ENCODE measurements at places on chromosomes 16 and 17.

- DNase-seq, result no peak
Observed at GRCh38 chr16:10240854-10241613, 58.8 kb upstream of the GRIN2A start.

DNA sequence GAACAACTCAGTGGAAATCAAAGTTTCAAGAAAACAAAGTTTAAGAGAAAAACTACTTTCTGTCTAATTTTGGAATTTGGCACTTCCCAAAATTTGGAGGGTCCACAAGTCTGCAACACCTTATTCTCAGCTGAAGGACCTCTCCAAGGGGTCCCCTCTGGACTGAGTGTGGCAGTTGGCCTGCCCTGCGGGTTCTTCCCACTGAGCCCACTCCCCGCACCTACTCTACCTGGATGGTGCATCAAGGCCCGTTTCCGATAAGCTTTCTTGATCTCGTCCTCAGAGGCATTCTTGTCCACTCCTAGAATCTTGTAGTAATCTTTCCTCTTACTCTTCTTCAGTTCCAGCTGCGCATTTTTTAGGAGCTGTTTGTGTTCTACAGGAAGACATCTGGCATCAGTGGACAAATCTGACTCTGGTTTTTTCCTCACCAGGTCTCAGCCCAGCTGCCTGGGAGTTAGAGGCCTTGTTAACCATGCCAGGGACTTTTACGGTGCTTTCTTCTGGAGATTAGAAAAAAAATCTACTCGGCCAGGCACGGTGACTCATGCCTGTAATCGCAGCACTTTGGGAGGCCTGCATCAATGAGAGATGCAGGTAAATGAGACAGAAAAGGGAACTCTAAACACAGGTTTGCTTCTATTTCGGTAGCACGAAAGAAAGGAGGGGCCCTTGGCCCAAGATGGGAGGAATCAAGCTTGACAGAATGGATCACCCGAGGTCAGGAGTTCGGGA, 15.6 kb downstream of the CNP start:
- DNase-seq, result no peak

DNA sequence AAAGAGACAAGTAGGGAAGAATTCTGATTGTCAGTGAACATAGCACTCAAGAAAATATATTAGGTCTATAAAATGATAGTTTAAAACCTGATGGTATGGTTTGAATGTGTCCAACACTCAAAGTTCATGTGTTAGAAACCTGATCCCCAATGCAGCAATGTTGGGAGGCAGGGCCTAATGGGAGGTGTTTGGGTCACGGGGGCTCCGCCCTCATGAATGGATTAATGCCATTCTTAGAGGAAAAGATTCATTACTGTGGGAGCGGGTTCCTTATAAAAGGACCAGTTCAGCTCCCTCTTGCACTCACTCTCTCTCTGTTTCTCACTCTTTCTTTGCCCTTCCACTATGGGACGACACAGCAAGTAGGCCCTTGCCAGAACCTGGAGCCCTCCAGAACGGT, 41.5 kb upstream of the SLC47A1 start:
- no peak for DNase-seq

- no peak for DNase-seq
Observed at GRCh38 chr17:77738751-77739531, 219.6 kb upstream of the TNRC6C start.

DNA sequence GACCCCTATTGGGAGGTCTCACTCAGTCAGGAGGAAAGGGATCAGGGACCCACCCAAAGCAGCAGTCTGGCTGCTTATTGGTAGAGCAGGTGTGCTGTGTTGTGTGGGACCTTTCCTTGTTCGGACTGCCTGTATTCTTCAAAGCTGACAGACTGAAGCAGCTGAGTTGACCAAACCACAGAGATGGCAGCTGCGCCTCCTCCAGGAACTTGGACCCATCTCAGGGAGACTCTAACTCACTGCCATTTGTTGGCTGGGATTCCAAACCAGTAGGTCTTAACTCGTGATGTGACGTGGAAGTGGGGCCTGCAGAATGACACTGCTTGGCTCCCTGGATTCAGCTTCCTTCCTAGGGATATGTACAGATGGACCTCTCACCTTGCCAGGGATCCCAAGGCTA, 9.6 kb upstream of the UQCRC2 start:
- DNase-seq, result peak; percentile 36

- DNase-seq, result peak; percentile 60
Observed at GRCh38 chr16:2827374-2827791, 2.7 kb upstream of the ZG16B start.

GRCh38 chr17:78179372-78179771, 7.5 kb downstream of the TK1 start:
- no peak for DNase-seq

DNA sequence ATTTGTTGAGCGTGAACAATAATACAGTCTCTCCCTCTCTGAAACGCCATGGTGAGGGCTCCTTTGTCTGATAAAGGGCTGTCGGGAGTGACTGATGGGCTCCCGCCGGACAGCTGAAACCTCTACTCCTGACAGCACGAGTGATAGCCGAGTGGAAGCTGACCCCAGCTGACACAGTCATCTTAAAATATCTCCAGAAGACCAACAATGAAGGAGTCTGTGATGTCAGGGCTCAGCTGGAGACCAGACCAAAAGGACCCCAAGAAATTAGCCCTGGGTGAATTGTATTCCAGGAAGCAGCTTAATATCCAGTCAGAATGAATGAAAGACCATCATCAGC, 22.4 kb downstream of the CCDC182 start:
- no peak for DNase-seq

DNA sequence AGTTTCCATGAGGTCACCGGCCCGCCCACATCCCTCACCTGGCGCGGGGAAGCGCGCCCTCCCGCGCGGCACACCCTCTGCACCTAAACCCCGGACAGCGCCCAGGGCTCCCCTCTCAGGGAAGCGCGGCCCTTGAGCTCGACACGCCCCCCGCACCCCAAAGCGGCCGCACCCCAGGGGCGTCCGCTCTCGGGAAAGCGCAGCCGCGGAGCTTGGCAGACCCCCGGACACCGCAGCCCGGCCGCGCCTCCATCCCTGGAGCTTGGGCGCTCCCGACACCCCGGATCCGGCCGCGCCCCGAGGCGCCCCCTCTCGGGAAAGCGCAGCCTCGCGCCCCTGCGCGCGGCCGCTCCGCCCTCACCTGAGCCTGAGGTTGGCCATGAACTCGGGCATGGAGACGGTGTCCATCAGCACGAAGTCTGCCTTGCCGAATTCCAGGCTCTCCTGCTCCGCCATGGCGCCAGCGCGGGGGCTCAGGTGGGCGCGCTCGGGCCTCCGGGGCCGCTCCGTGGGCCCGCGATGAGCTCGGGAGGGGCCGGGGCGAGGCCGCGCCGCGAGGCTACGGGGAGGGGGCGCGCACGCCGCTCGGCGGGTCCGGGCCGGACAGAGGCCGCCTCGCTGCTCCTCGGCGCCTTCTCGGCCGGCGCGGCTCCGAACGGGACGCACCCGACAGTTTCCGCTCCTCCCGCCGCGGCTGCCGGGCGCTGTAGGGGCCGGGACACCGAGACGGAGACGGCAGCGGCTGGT, at the start of gene MYO1D:
Gene MYO1D (minus strand): TSS at position 708 of the 747 bp plus-strand sequence. CDS start 252 bp downstream, at position 456.
- peak; percentile 78 for DNase-seq

- no peak for DNase-seq
Observed at GRCh38 chr17:846901-847843, 65.0 kb downstream of the MRM3 start.

DNA sequence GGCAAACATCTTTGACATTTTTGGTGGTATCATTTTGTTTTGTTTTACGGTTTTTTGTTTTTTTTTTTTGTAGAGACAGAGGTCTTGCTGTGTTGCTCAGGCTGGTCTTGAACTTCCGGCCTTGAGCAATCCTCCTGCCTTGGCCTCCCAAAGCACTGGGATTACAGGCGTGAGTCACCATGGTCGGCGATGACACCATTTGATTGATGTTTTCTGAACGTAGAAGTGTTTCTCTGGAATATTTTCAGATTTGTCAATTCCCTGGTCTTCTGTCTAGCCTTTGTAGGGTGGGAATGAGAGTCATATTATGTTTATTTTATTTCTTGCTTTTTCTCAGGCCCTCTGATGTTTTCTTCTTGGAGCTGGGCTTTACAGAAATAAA, 32.2 kb upstream of the BRD7 start:
- DNase-seq, result no peak

DNA sequence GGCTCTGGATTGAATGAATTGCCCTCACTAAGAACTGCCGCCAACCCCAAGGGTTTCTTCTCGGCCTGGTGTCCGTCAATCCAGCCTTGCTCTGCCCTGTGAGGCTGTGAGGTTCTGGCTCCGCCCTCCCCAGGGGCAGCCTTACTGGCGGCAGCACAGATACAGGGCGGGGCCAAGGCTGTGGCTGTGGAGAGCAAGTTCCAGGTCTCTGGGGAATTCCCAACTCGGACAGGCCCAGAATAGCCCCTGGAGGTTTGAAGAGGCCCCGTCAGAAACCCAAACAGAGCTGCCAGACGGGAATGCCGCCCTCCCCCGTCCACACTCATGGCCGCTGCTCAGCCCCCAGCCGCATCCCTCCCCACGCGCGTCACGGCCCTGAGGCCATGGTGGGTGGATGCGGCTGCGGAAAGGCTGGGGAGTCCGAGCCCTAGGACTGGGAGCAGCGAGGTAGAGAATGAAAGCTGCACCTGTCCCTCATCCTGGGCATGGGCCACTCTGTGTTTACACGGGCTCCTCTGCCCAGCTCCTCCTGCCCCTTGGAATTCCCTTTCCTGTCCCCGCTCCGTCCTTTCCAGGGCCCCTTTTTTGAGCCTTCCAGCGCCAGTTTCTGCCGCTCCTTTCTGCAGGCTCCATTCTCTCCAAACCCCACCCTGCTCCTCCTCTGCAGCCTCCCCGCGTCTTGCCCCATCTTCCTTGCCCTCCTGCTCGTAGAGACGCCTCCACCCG, 660 bp upstream of the PRRT2 start:
- DNase-seq, result peak; percentile 98

DNA sequence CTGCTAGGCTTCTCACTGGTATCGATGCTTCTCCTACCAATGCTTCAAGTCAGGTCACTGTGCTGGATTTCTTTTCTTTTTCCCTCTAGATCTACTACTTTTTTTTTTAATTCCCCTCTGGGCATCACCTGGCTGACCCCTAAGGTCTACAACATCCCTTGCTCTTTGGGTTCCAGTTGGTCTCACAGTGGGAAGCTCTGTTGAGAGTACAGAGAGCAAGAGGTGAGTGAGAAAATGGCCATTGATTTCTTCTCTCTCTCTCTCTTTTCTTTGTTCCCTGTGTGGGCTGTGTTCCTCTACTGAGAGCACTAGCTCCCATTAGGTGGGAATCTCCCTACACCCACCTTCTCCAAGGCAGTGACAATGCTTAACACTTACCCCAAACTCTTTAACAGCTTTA, 413.4 kb downstream of the KCNJ2 start:
- no peak for DNase-seq

DNA sequence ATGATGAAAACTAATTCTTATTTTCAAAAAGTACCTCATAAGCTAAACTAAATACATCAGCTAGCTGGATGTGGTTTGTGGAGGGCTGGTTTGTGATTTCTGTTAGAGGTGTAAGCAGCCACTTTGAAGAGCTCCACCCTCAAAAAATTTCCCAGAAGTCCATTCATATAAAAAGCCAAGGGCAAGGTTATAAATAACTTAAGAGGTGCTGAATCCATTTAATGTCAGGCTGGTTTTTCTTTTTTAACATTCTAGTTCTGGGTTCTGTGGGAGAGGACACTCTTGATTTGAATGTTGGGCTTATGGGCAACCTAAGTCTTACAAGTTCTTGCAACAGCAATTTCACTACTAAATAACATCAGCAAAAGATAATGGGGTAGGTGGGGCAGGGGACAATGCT, 3.4 kb upstream of the WIPI1 start:
- no peak for DNase-seq
